KG1 (cell line): ENCODE measurements at places on chromosomes 11 and 22.

- DNase-seq, result no peak
Observed at GRCh38 chr11:368414-369335, 624 bp upstream of the B4GALNT4 start.

GRCh38 chr11:13440100-13440855 lies 22.7 kb downstream of the BTBD10 start:
- DNase-seq, result no peak

DNA sequence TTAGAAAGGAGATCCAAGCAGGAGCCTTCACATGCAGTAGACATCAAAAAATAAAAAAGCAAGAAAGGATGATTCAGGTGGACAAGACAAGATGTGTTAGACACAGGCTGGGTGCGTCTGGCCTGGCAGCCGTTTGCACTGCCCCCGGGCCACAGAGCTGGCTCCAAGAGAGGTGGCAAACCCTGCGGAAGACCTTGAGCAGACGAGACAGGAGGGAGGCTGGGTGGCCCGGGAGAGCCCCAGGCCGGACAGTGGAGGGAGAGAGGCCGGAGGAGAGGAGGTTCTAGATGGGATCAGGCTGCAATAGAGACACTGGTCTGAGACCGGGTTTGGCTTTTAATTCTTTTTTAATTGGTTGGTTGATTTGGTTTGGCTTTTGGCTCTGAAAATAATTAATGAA lies 69.6 kb upstream of the TTLL12 start:
- DNase-seq, result no peak

DNA sequence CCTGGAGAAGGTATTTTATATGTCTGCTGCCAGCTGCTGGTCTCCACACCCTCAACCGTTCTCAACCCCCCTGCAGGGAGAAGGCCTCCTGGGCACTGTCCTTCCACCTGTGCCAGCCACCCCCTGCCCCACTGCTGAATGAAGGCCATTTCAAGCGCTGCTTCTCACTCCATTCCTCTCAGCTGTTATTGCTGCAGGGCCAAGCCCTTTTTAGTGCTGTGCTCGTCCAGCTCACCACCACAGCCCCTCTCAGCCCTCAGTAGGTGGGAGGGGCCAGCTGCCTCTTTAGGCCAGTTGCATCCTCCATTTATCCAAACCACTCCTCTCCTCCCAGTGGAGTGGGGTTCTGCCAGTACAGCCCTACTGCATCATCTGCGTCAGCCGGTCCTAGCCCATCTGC lies 1.8 kb upstream of the WBP2NL start:
- no peak for DNase-seq

DNA sequence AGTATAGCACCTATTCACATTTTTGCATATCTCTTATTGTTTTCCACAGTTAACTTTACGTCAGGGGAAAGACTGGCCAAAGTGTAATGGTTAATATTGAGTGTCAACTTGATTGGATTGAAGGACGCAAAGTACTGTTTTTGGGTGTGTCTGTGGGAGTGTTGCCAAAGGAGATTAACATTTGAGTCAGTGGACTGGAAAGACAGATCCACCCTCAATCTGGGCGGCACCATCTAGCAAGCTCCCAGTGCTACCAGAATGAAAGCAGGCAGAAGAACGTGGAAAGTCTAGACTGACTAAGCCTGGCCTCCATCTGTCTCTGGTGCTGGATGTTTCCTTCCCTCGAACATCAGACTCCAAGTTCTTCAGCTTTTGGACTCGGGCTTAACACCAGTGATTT lies 1900.7 kb upstream of the RAG2 start:
- DNase-seq, result no peak

GRCh38 chr11:11996321-11997048 lies 11.9 kb downstream of the DKK3 start:
- no peak for DNase-seq

DNA sequence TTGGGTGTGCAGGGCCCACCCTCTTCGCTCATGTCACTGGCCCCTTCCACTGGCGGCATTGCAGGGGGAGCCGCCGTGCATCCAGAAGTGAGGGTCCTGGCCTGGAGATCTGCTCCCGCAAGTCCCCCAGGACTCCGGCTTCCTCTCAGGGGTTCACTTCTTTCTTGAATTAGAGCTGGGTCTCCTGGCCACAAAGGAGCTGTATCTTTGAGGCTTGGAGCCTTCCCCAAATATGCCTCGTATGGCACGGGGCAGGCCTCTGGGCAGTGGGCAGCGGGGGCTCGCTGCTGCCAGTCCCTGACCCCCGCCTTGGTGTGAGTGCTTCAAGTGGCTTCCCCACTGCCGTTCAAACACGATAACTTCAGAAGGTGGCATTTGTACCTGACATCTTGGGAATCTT lies 7.4 kb upstream of the IFITM3 start:
- no peak for DNase-seq
